ENCODE measurements at places on chromosomes 16 and 17.

DNA sequence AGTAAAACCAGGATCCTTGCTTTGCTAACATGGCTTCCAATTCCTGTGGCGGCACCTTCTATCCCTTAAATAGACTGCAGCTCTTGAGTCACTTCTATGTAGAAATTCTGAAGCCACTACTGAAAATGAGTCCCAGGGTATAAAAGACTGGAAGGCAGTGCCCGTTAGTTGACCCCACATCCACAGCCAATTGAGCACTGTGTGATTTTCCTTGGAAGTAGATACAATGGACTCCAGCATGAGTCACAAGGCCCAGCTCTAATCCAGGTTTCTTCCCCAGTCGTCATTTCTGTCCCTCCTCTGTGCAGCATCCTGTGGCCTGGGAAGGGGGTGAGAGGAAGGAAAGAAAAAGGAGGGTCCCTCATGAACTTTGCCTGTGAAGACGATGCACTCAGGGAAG is 69.5 kb downstream of the HLF start:
- no peak for DNase-seq

- no peak for DNase-seq
These were observed 1.0 kb upstream of the SLC12A4 start for GRCh38 chr16:67969254-67970039.

- DNase-seq = no peak
These were observed 67.9 kb downstream of the ATP2C2 start for GRCh38 chr16:84436196-84436595.

DNA sequence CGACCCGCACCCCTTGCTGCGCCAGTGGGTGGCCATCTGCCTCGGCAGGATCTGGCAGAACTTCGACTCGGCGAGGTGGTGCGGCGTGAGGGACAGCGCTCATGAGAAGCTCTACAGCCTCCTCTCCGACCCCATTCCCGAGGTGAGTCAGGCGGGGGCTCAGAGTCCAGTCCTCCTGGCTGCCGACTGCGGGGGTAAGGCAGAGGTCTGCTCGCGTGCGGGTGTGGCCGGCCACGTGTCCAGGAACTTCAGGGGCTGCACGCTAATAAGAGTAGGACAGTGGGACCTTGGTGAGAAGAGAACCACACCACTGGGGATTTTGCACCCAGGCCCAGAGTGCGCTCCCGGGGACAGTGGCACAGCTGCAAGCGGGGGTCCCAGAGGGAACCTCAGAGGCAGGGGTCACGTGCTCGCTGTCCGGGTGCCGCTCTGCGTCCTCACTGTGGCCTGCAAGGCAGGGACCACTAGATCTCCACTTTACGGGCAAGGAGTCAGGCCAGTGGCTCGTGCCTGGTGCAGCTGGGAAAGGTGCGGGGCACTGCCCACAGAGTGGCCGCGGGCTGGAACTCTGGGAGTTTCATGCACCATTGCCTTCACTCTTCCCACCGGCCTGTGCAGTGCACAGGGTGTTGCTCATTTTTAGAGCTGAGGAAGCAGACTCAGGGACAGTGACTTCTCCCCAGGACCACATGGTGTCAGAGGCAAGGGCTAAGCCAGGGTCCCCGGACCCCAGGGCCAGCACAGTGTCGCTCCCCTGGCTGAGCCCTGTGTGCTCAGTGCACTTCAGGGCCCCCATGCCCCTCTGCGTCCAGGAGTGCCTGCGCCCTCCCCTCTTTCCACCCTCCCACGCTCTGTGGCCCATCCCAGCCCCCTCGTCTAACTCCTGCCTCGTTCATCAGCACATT is 107.6 kb upstream of the CHMP6 start:
- DNase-seq = no peak

- peak; percentile 15 for DNase-seq
These were observed 57.3 kb downstream of the ZFPM1 start for GRCh38 chr16:88510091-88510994.

GRCh38 chr16:84007965-84008364 is 34.6 kb downstream of the SLC38A8 start:
- no peak for DNase-seq

- no peak for DNase-seq
These were observed 3.9 kb downstream of the SKAP1 start for GRCh38 chr17:48426019-48426665.

- DNase-seq = no peak
These were observed 91.4 kb upstream of the LHX1 start for GRCh38 chr17:36845916-36846315.

DNA sequence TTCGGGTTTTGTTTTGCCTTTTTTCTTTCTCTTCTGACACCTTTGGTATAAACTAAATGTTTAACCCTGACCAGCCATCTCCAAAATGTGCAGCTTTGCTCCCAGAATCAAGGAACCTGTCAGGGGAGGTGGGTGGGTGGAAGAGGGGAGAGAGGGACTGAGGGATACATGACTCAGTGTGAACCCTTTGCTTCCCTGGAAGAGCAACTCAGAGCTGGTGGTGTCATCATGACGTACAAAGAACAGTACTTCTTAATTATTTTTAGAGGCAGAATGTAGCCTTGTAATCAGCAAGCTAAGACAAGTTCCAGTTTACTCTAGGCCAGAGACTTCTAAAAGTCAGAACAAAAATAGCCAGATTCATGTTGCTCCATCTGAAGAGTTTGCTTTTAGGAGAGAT is 119.6 kb upstream of the HAS3 start:
- DNase-seq = no peak

All from NCI-H1436 (cell line).